C1 segment of cervical spinal cord (tissue), 14 donors: ENCODE measurements at places on chromosomes 5 and 9.

GRCh38 chr5:142976861-142977260 lies 206.7 kb downstream of the ARHGAP26 start:
- no peak for DNase-seq

GRCh38 chr5:66882606-66883227 lies 286.5 kb downstream of the MAST4 start:
- no peak for DNase-seq

DNA sequence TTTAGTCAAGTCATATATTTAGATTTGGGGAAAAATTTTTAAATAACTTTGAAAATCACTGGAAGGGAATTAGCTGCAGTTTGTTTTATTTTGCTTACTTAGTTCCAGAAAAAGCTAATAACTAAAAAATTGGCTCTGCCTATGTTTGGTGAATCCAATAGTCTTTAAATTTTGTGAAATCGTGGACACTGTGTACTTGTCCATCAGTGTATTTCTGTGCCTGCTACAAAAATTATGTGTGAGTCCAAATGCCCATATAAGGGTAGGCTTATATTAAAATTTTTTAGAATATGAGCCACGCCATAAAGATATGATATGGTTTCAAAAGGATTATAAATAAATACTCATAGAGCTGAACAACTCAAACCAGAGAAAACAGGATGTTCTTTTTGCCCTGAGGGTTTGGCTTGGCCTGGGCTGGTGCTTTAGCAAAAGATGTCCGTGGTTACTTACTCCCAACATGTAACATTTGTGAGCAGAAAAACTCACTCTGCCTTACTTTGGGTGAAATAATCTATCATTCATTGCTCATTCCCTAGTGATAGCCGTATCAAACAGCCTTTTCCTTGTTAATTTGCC lies 133.2 kb upstream of the PRLR start:
- DNase-seq: no peak

DNA sequence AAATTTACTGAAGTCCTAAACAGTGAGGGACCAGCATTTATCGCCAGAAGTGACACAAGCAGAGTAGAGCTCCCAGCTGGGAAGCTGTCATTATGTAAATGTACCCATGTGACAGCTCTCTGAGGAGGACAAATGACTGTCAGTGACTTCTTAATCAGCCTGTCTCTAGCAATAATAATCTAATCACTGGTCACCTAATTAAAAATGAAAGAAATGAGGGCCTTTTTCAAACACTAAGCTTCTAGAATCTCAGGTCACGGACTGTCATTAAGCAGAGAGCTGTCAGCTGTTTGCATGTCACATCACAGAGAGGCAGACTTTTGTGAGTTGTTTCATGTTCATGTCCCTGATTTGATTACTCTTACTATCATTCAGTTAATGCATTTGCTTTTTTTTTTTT lies 77.9 kb upstream of the FBXL17 start:
- DNase-seq: no peak

DNA sequence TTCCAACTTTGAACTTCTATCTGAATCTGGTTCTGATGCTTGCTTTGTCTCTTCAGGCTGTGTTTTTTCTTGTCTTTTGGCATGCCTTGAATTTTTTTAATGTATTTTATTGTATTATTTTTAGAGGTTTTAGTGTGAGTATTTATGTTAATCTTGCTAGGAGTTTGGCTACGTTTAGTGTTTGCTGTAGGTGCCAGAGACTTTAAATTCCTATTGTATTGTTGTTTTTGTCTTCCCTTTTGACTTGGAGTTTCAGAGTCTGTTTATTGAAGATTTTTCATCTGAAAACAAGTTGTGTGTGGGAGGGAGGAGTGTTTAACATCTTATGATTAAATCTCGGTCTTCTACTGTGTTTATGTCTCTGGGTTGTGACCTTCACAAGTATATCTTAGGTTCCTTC lies 956.8 kb downstream of the TLE1 start:
- no peak for DNase-seq

DNA sequence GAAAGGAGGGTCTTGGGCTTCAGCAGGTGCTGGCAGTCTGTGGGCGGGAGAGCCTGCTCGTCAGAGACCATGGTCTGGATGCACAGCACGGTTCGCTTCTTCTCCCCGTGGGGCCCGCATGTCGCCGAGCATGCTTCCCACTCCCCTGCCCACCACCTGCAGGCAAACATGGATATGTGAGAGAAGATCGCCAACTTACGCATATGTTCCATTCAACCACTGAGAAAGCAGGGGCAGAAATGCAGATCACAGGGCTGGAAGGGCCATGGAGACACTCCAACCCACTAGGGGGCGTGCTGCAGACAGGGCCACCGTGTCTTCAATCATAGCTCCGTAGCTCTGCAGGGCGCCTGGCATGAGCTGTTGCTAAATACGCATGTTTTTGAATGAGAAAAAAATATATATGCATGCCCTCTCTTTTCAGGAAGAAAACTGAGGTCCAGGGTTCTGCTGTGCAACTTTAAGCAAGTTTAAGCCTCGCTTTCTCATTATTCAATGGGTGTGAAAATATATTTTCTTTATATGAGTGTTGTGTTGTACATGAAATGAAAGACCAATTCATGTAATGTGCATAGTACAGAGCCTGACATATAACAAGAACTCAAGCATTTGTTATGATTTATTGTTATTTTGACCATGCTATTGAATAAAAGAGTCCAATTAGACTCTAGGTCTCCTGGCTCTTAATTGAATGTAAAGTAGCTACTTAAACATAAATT lies 148.0 kb downstream of the TARS1 start:
- DNase-seq: no peak

GRCh38 chr9:108645520-108645919 lies 210.3 kb downstream of the ACTL7B start:
- DNase-seq: no peak

GRCh38 chr5:68137511-68138140 lies 77.9 kb upstream of the PIK3R1 start:
- no peak for DNase-seq

DNA sequence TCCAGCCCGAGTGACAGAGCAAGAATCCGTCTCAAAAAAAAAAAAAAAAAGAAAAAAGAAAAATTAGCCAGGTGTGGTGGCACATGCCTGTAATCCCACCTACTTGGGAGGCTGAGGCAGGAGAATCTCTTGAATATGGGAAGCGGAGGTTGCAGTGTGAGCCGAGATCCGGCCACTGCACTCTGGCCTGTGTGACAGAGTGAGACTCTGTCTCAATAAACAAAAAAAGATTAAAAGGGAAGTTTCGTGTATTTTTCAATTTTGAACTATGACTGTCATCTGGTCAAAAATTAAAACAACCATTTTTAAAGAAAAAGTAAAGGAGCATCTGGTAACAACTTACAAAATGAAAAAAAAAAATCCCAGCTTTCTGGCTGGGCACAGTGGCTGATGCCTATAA lies 36.3 kb upstream of the PLIN2 start:
- DNase-seq: no peak

GRCh38 chr9:109517901-109518377 lies 19.8 kb upstream of the PTPN3 start:
- DNase-seq: no peak

GRCh38 chr5:53820119-53820801 lies 259.8 kb downstream of the NDUFS4 start:
- no peak for DNase-seq

DNA sequence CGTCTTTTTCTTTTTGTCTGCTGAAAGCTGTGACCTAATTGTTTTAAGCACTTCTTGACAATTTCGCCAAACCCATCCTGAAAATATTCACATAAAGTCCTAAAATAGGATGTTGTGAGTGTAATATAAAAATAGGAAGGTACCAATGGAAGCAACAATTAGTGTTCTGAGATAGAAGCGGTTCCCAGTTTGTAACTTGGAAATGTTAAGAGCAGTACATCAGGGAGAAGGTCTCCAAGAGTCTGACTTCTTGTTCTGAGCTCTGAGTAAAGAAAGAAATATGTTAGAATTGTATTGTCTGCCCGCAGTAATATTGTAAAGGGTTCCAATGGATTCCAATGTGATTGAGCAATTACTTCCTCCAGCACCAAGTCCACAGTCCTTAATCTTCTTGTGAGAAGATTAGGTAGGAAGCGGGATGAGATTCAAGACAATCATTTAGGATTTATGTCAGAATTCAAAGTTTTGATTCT lies 3.9 kb downstream of the VCAN start:
- DNase-seq: no peak

GRCh38 chr9:116280529-116280928 lies 126.9 kb downstream of the PAPPA start:
- DNase-seq: no peak
